Ureter (tissue), 1 donor: ENCODE measurements at places on chromosomes 7 and 10. TPM values are rescaled to one million over a fixed set of nuclear protein-coding genes. Genes with fewer than 3 reads are reported as not detected.

BTAF1 gene
- total RNA-seq: 55.4 TPM

HTR5A gene
- not detected for total RNA-seq

LIPF gene
- total RNA-seq: not detected

NAPEPLD gene
- total RNA-seq: 14.7 TPM

ADAM8 gene
- total RNA-seq: 35.3 TPM

TAS2R4 gene
- 4.7 TPM for total RNA-seq

CPA1 gene
- total RNA-seq: not detected

NUTM2D gene
- total RNA-seq: 9.3 TPM

GLI3 gene
- total RNA-seq: 28.8 TPM

- no peak for DNase-seq
Observed at GRCh38 chr10:59229441-59229840, 53.0 kb downstream of the PHYHIPL start.

DNA sequence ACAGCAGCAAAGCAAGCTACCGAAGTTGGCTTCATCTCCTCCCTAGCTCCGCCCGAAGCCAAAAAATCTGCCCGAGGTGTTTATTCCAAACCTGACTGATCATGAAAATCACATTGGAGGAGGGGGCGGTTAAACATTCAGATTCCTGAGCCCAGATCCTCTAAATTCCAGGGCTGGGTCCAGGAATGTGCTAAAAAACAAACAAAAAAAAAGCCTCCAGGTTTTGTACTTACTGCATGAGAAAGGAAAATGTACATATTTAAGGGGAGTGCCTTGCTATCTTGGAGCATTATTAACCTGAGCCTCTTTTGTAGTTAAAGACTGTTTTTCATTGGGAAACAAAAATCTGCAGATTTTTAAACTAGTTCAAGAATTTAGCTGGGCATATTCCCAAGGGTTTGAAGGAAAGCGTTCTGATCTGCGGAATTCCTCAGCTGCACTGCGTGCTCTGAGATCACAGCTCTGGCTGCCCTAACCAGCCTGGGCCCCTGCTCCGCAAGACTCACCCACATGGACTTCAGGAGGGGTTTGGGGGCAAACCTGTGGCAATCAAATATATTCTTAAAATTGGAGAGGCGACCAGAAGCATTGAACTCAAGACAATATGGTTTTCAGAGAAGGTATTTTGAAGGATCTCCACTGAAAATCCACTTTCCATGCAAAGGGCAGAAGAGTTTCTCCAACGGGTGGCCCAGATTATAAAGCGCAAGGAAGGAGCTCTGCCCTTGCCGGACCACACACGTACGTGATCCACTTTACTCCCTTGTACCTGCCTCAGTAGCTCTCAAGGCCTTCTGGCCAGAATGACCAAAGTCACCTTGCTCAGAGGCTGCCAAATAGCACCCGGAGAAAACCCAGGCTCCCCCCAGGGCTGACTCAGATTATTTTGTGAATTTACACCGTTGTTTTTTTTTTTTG is 10.0 kb upstream of the TNS3 start:
- DNase-seq: no peak

DNA sequence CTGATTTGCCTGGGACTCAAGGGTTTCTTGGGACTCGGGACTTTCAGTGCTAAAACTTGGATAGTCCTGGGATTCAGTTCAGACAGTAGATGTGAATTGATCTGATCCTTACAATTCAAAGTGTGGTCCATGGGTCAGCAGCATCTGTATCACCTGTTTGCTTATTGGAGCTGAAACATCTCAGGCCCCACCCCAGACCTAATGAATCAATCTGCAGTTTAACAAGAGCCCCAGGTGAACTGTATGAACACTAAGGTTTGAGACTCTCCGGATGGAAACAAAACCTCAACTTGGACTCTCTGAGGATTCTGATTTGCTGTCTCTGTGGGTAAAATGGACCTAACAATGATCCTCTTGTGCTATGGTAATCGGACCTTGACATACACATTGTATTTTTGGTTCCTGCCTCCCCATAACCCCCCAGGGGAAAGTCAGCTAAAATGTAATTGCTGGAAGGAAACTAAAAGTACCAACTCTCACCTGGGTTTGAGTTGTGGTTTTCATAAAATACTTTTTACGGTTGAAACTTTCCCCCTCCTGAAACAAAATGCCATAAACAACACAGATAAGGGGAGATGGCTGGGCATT is 11.7 kb downstream of the CYP26A1 start:
- DNase-seq: no peak

DNA sequence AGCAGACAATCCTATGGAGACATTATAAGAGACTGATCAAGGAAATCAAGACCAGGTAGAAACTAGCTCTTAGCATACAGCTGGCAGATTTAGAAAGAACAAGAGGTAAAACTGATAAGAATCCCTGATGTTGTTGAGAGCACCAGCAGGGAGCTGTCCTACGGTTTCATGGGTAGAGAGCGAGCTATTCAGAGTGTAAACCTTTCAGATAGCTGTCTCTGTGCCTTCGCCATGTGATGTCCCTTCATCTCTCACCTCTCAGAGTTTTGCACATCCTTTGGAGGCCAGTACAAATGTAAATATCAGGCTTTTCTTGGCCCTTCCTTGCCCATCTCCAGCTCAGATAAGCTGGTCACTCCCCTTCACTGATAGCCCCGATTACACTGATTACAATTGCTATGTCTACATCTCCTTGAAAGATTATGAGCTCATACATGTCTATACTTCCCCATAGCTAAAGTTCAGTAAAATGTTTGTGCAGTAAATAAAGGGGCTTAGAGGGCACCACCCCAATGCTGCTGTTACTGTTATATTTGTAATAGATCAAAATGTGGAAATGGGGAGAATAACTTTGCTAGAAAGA is 21.9 kb downstream of the THSD7A start:
- no peak for DNase-seq

DNA sequence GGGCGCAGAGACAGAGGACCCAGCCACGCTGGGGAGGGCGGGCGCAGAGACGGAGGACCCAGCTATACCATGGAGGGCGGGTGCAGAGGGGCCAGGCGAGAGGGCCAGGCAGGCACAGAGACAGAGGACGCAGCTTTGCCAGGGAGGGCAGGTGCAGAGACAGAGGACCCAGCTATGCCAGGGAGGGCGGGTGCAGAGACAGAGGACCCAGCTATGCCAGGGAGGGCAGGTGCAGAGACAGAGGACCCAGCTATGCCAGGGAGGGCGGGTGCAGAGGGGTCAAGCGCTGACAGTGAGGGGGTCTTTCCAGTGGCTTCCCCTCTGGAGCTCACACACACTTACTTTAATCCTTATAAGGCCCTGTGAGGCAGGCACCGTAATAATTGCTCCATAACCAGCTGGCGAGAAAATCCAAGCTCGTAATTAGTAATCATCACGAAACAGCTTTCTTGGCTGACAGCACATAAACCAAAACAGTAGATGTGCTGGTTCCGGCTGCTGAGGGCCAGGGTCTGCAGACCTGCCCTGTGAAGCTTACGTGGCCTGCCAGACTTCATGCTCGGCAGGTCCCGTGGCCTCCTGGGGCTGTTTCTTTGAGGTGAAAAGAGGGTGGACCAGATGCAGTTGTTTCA is 137.2 kb downstream of the VIPR2 start:
- DNase-seq: no peak

GRCh38 chr10:5614155-5614721 is 52.2 kb downstream of the ASB13 start:
- DNase-seq: no peak

- DNase-seq: no peak
Observed at GRCh38 chr10:32054094-32054493, 2.1 kb downstream of the KIF5B start.

DNA sequence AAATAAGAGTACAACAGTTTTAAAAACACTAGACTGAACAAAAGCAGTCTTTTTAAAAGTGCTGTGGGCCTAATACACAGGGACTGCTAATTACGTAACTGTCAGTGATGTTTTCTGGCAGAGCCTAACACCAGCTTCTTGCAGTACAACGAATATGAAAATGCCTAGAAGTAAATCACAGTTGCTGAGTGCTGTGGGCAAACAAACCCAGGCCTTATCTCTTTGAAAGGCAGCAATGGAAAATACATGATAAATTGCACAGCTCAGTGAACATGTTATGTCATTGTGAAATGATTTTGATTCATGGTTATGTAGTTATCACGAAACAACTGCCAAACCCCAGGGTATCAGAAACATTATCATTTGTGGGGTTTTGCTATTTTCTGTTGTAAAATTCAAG is 428.4 kb downstream of the GFRA1 start:
- no peak for DNase-seq

DNA sequence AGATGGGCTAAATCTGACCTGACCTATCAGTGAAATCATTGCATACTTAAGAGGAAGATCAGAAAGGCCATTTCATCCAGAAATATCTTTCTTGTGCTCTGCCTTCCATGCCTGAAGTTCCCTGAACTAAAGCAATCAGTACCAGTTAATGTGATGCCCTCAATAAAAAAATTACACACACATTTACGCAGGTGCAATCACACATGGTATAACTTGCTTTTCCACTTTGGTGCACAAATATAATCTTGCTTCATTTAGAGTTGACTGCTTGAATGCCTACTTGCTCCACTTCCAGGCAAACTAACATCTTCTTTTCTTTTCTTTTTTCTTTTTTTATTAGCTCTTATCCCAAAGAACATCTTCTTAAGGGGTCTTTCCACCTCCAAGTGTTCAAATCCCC is 58.3 kb upstream of the KIF5B start:
- no peak for DNase-seq

DNA sequence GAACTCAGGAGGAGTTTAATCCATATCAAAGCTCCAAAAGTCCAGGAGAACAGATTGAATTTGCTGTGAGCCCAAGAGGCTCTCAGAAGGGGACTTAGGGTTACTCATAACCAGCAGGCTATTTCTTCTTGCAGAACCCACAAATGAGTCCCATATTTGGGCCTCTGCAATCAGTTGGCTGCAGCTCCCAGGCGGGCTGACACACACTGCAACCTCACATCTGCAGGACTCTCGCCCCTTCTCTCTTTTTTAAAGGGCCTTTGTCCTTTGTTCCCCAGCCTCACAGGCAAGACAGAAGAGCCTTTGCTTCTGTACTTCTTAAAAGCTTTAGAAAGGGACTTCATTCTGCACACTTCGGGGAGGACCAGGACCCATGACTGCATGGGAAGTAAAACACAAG is 26.7 kb downstream of the CREB3L2 start:
- no peak for DNase-seq

- DNase-seq: no peak
Observed at GRCh38 chr10:95837783-95838182, 70.0 kb upstream of the CC2D2B start.

DNA sequence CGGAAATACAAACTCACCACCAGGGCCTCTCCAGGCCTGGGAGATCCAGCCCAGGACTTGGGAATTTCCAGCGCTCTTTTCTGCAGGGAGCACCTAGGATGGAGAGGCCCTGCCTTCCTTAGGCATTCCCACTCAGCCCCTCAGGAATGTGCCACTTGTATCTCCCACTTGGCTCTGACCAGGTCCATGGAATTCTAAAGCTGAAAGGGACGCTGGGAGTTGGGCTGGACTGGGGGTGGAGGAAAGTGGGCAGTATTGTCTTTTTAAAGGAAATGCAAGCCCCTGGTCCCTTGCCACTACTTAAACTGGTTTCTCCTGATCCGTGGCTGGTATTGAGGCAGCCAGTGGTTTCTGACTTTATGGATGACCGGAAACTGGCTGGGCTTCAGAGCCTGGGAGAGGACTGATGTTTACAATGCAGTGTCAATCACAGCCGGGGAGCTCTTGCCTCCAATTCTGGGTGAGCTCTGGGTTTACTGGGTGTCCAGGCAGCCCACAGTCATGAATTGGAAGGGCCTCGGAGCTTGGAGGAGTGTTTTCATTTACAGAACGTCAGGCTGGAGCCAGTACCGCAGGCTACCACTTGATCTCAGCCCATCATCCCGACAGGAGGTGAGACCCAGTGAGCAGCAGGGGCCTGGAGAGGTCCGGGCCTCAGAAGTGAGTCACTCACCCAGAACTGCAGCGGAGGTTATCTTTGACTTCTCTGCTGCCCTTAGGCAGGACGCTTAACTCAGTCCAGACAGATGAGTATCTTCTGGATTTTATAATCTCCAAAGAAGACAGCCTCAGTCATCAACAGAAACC is 27.3 kb downstream of the AGAP3 start:
- no peak for DNase-seq

GRCh38 chr7:88132725-88133124 is 87.1 kb downstream of the SRI start:
- no peak for DNase-seq

DNA sequence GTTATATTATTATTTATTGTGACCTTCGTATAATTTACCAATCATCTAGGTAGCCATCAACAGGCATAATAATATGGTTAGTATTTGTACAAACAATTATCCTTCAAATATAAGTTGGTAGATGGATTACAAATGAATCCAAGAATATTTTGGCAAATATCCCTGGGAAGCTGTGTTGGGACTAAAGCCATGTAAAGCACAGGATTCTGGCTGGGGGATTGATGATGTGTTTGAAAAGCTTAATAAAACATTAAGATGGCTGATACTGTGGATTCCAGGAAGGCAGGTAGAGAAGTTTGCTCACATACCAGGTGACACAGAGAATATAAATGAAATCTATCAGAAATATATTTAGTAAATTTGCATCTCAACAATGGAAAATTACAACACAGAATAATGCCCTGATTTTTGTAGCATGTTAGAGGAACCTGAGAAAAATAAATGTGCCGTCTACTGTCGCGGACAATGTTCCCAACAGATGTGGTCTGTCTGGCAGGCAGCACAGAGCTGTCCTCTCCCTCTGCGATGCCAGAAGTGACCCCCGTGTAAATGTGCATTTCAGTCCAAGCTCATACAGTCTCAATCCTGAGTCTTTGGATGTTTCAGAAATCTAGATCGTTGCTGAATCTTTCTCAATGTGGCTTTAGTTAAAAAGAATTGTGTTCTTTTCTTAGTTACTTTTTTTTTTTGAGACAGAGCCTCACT is 125.0 kb downstream of the TEX36 start:
- DNase-seq: no peak

- DNase-seq: peak; percentile 29
Observed at GRCh38 chr10:47214520-47214919, 85.5 kb upstream of the GDF10 start.

DNA sequence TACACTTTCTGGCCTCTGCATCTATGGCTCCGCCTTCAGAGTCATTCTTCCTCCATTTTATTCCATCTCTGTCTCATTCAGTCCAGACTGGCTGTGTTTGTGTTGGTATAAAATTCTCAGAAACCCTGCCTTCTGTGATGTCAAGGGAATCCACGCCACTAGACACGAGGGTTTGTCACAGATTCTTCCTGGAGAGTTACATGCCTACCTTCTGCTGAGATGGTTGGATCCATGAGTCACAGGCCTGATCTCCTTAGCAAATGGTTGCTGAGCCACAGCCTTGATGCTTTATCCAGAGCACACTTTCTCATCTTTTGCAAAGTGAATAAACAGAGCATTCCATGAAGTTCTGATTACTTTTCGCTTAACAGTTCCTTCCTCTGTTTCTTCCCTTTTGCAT is 35.9 kb upstream of the TSPAN33 start:
- DNase-seq: no peak

DNA sequence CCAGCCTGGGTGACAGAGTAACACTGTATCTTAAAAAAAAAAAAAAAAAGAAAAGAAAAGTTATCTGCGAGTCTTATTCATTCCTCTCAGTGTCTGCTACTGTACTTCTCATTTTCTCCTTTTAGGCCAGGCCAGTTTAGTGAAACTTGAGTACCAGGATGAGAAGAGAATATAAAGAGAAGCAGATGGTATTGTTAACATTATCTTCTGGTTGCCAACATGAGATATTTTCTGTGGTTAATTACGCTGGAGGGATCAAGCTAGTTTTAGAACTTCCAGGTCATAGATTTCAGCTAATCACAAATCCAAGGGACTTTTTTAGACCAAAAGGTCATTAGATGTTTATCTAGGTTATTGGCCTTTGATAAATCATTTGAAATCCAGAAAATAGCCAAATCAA is 252.6 kb upstream of the SMIM30 start:
- DNase-seq: no peak
